Right lung (tissue), 10 donors: ENCODE measurements at places on chromosomes 6 and 20. TPM values are rescaled to one million over a fixed set of nuclear protein-coding genes. Genes with fewer than 3 reads are reported as not detected.

The ELOVL4 gene
- polyA plus RNA-seq: 1.1 TPM

The SSTR4 gene
- 0.24 TPM for polyA plus RNA-seq

The PTCRA gene
- 0.84 TPM for polyA plus RNA-seq

The CLIC5 gene
- 8.8 TPM for polyA plus RNA-seq
